ENCODE measurements at places on chromosomes 6 and 20. TPM values are rescaled to one million over a fixed set of nuclear protein-coding genes. Genes with fewer than 3 reads are reported as not detected.

The C6orf58 gene
- total RNA-seq: not detected

The SIRPD gene
- not detected for total RNA-seq

The PHACTR3 gene
- total RNA-seq: 6.4 TPM

The CLPSL2 gene
- not detected for total RNA-seq

The PLA2G7 gene
- 0.55 TPM for total RNA-seq

The FGD2 gene
- 15.5 TPM for total RNA-seq

The FAM184A gene
- total RNA-seq: 2.2 TPM

The LPA gene
- total RNA-seq: not detected

The TRAPPC3L gene
- total RNA-seq: 0.24 TPM

The PPP1R3G gene
- total RNA-seq: 7.4 TPM

The CCM2L gene
- 7.8 TPM for total RNA-seq

The ATG5 gene
- total RNA-seq: 17.0 TPM

The SLC25A27 gene
- total RNA-seq: 7.8 TPM

The CST1 gene
- total RNA-seq: not detected

The DEFB124 gene
- total RNA-seq: 0.44 TPM

The GSTA3 gene
- total RNA-seq: not detected

The ENPP3 gene
- 0.53 TPM for total RNA-seq

The GCLC gene
- 21.6 TPM for total RNA-seq

The OXT gene
- total RNA-seq: 0.65 TPM

The NT5E gene
- 13.5 TPM for total RNA-seq

The MAS1 gene
- not detected for total RNA-seq

The PPP1R10 gene
- total RNA-seq: 42.1 TPM

The CALHM5 gene
- 2.5 TPM for total RNA-seq

The SKIC2 gene
- total RNA-seq: 45.1 TPM

The GRIK2 gene
- 5.0 TPM for total RNA-seq

The OR2H1 gene
- total RNA-seq: not detected

The ASF1A gene
- 19.2 TPM for total RNA-seq

The TMEM217 gene
- total RNA-seq: 0.62 TPM

The UBD gene
- not detected for total RNA-seq

The GSTA1 gene
- not detected for total RNA-seq

The CLDN20 gene
- not detected for total RNA-seq

The CITED2 gene
- 51.3 TPM for total RNA-seq

The SPATA25 gene
- 2.2 TPM for total RNA-seq

The CAPN11 gene
- 0.39 TPM for total RNA-seq

The CHRNA4 gene
- total RNA-seq: 0.06 TPM

The LY86 gene
- 1.9 TPM for total RNA-seq

The CLIC5 gene
- 109 TPM for total RNA-seq

The WFDC12 gene
- not detected for total RNA-seq
